ENCODE measurements at places on chromosomes 2 and 18. TPM values are rescaled to one million over a fixed set of nuclear protein-coding genes. Genes with fewer than 3 reads are reported as not detected.

- DNase-seq = no peak
Measured at GRCh38 chr2:19059076-19059475, 299.3 kb downstream of the OSR1 start.

DNA sequence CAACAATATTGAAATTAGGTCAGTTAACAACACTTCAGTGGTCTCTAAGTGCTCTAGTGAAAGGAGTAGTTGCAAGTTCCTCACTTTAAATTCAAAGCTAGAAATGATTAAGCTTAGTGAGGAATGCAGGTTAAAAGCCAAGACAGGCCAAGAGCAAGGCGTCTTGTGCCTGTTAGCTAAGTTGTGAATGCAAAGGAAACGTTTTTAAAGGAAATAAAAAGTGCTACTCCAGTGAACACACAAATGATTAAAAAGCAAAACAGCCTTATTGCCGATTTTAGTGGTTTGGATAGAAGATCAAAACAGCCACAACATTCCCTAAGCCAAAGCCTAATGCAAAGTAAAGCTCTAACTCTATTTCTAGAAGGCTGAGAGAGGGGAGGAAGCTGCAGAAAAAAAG, 44.7 kb downstream of the ANTXR1 start:
- DNase-seq = no peak

DNA sequence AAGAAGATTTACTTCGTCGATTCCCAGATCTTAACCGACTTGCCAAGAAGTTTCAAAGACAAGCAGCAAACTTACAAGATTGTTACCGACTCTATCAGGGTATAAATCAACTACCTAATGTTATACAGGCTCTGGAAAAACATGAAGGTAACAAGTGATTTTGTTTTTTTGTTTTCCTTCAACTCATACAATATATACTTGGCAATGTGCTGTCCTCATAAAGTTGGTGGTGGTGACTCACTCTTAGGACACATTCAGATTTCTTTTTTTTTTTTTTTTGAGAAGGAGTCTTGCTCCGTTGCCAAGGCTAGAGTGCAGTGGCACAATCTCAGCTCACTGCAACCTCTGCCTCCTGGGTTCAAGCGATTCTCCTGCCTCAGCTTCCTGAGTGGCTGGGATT, 26.8 kb downstream of the MSH2 start:
- peak; percentile 62 for DNase-seq

GRCh38 chr2:213216461-213216860, 65.0 kb upstream of the IKZF2 start:
- DNase-seq = peak; percentile 56

- peak; percentile 14 for DNase-seq
Measured at GRCh38 chr2:136005462-136006196, 20.2 kb upstream of the DARS1 start.

- no peak for DNase-seq
Measured at GRCh38 chr2:59658906-59659635, 894.4 kb downstream of the BCL11A start.

DNA sequence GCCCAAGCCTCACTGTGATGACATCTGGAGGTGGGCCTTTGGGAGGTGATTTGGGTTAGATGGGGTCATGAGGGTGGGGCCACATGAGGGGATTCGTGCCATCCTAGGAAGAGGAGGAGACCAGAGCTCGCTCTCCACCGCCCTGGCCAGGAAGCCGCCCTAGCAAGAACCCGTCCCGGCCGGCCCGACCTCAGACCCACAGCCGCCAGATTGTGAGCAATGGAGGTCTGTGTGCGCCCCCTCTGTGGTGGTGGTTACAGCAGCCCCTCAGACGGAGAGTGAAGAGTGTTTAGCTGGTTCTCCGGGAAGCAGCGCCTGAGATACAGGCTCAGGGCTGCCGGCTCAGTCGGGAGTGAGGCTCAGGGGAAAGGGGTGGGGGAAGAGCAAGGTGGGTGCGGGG, 83.3 kb downstream of the RTP5 start:
- no peak for DNase-seq

GRCh38 chr18:2471523-2471922, 99.8 kb downstream of the METTL4 start:
- DNase-seq = no peak

DNA sequence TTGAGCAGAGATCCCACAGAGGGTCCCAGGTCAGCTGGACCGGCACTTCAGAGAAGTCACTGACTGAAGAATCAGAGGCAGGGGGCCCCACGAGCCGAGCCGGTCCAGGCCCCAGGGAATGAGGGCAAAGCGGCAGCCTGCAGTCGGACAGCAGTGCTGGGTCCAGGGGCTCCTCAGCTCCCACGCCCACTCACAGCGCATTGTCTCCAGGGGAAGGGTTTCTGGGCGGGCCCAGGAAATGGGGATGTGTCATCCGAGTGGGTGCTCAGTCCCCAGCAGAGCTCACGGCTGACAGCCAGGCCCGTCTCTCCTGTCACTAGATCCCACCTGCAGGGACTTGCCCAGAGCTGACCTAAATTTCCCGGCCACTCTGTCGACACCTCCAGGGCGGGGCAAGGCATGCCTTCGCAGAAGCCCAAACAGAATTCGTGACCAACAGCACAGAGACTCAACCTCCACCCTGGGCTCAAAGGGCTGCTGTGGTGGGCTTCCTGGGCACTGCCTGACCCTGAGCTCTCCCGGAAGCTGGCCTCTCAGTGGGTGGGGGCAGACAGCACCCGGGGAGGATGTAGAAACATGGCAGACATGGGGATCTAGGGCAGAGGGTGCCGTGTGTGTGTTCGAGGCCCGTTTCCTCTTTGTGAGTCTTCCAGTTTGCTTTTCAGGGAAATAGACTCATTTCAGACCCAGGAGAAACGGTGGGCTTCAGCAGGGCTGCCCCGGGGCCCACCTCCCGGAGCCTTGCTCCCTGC, 42.1 kb upstream of the TAF1B start:
- peak; percentile 63 for DNase-seq

GRCh38 chr18:46566111-46566510, 90.9 kb downstream of the LOXHD1 start:
- no peak for DNase-seq

DNA sequence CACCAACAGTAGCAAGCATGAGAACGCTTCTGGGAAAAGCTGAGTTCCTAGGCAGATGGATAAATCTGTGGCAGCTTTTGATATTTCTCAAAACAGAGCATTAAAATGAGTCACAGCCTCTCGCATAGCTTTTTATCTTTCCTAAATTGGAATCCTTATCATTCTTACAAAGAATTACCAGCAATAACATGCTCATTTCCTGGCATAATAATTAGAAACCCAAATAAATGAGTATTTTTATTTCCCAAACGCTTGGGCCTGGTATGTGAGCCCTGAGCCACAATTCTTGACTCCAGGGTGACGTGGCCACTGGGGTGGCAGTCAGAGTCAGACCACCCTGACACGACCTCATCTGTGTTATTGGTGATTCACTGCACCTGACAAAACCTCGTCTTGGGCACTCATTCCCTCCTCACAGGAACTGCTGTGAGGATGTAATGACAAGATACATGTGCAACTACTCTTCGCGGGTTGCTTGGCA, 210.7 kb downstream of the ARL4C start:
- DNase-seq = peak; percentile 71

DNA sequence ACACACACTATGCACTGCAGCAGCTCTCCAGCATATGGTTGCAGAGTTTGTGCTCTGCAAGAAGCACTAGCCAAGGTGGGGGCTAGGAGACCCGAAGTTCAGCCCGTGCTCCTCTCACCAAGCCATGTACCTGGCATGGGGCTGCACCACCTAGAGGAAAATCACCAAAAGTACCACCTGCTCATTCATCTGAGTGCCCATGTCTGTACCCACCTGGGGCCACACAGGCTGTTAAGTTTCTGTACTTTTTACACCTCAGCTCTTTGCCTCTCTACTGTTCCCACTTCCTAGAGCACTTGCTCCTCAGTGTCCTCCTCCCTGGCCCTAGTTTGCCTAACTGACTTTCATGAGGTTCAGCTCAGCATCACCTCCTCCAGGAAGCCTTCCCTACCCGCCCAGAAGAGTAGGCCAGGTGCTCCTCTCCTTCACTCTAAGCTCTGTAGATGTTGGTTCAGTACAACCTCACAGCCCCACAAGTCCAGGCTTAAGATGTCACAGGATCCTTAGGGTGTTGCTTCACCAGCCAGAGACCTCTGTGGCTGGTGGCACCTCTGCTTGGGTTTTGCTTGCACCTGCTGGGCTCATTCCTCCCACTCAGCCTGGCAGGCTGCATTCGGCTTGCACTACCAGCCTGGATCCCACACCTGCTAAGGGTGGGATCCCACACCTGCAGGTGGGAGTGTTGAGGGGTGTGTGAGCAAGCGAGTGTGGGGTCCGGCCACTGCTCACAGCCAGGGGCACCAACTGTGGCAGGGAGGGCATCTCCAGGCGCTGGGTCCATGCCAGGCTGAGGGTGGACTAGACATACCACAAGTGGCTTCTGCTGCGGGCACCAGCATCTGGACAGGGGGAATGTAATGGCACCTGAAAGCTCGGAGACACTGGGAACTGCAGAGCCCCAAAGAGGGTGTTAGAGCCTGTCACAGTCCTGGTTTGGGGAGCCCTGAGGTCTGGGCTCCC, 10.2 kb upstream of the TFCP2L1 start:
- no peak for DNase-seq

DNA sequence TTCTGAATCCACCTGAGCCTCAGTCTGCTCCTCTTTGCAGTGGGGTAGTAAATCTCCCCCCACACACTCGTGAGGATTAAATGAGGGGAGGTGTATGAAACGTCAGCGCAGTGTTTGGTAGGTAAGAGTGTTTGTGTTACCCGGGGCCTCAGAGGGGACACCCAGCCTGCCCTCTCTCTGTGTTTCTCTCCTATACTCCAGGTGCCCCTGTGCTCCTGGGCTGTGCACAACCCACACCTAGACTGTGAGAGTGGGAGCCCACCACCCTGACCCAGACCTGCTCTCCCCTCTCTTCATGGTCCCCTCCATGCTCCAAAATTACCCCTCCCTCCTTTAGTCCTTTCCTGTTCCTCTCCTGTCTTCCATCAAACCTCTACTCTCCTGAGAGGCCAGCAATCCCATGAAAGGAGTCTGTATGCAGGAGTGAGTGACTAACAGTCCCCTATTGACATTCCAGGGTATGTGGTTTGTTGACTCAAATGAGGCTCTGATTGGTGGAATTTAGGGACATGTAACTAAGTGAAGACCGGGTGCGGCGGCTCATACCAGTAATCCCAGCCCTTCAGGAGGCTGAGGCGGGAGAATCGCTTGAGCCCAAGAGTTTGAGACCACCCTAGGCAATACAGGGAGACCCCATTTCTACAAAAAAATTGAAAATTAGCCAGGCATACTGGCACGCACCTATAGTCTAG, 10.4 kb downstream of the CIB4 start:
- peak; percentile 27 for DNase-seq

DNA sequence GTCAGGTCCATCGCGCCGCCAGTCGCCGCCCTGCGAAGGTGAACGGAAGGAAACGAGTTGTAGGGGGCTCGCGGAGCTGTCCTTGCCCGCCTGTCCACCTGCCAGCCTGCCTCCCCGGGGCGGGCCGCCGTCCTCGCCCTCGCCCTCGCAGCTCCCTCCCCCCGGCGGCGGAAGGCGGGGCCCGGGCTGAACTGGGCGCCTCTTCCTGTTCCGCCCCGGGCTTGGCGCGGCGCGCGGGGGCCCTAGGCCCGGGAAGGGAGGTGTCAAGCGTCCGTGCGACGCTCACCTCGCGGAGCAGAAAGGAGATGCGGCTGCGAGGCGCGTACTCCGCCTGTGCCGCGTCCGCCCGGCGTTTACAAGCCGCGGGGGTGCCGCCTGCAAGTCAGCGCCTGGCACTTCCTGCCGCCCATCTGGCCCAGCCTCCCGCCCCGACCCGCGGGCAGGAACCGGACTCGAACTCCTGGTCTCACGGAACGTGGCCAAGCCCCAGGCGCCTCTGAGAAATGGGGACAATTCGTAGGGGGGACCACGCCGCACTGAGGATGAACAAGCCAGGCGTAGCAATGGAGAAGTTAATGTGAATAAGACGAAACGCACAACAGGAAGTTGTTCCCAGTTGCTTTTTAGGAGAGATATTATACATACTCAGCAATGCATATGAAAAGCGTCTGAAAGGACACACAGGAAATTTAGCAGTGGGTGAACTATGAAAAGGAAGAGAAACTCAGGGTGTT, at the start of gene CNPPD1:
TSS of gene CNPPD1 (minus strand) at position 108 of the 734 bp plus-strand sequence. CDS start at position 11, 97 bp downstream.
- DNase-seq = peak; percentile 65

DNA sequence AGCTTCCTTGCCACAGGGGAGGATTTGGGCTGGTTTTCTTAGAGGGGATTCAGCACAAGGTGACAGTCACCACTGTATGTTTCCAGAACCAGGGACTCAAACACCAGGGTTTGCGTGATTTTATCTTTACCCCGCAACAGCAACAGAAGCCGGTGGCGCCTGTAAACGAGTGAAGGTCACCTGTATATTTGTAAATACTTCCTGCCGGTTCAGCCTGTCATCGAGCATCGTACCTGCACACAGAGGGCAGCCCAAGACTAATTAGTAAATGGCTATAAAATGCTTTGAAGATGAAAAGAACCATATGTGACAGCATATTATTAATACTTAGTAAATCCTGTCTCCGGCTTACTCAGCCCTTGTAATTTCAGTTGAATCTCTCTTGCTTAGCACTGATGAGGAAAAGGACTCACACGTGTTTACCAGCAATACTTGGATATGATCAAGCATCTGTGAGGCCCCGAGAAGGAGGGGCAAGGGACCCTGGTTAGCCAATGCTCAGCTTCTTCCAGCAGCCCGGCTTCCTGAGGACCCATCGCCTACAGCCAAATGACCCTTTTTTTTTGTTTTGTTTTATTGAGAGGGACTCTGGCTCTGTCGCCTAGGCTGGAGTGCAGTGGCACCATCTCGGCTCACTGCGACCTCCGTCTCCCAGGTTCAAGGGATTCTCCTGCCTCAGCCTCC, 51.3 kb upstream of the FOSL2 start:
- DNase-seq = no peak

DNA sequence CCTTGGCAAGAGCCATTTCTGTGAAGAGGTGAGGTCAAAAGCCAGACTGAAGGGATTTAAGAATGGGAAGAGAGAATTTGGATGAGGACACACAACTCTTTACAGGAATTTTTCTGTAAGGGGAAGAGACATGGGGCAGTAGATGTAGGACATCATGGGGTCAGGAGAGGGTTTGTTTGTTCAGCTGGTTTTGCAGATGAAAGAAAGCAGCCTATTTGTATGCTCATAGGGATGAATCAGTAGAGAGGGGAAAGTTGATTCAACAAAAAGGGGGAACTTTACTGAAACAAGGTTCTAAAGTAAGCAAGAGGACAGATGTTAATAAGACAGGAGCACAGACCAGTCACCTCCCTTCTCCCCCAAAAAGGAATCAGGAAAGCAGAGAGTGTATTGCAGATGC, 11.2 kb downstream of the SCG2 start:
- DNase-seq = peak; percentile 92

Gene GRP
- not detected for total RNA-seq

Gene ABHD1
- not detected for total RNA-seq

Gene PRSS56
- not detected for total RNA-seq

Gene LIMS2
- total RNA-seq = 1.1 TPM

Gene FBXO48
- 0.18 TPM for total RNA-seq

Gene CCDC178
- not detected for total RNA-seq
